ENCODE measurements at places on chromosomes 2 and 18. TPM values are rescaled to one million over a fixed set of nuclear protein-coding genes. Genes with fewer than 3 reads are reported as not detected.

Gene ANKRD30B
- not detected for total RNA-seq

Gene ERMN
- 25.1 TPM for total RNA-seq

Gene ZNF521
- 1.0 TPM for total RNA-seq

Gene FLACC1
- total RNA-seq = 9.6 TPM

Gene IER3IP1
- 6.4 TPM for total RNA-seq

Gene SCG2
- 0.42 TPM for total RNA-seq

Gene AMER3
- not detected for total RNA-seq

Gene ASB18
- not detected for total RNA-seq

Gene IL1B
- total RNA-seq = 3,994 TPM

Gene EMX1
- total RNA-seq = not detected

Gene MROH2A
- not detected for total RNA-seq

Gene ZBTB7C
- total RNA-seq = not detected

Gene IFIH1
- total RNA-seq = 78.0 TPM

Gene SPEG
- 2.4 TPM for total RNA-seq

Gene TUBA3E
- total RNA-seq = not detected

Gene SPDYA
- 12.4 TPM for total RNA-seq

Gene CFAP65
- total RNA-seq = 0.10 TPM

Gene EFR3B
- under 0.01 TPM for total RNA-seq

Data from mononuclear cell (primary cell).